ENCODE measurements at places on chromosomes 5 and 9.

- no peak for DNase-seq
Observed at GRCh38 chr9:122371846-122372245, 1.0 kb downstream of the PTGS1 start.

GRCh38 chr9:98045234-98046179 lies 11.0 kb upstream of the NANS start:
- no peak for DNase-seq

GRCh38 chr5:28397502-28397941 lies 1359.1 kb upstream of the CDH9 start:
- no peak for DNase-seq

DNA sequence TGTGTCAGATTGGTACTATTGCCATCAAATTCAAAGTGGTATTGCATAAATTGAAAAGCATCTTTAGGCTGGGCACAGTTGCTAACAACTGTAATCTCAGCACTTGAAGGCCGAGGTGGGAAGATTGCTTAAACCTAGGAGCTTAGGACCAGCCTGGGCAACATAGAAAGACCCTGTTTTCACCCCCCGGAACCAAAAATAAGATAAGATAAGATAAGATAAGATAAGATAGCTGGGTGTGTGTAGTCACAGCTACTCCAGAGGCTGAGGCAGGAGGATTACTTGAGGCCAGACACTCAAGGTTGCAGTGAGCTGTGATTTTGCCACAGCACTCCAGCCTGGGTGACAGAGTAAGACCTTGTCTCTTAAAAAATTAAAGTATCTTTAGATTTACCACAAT lies 297.9 kb upstream of the SEMA6A start:
- DNase-seq: no peak

DNA sequence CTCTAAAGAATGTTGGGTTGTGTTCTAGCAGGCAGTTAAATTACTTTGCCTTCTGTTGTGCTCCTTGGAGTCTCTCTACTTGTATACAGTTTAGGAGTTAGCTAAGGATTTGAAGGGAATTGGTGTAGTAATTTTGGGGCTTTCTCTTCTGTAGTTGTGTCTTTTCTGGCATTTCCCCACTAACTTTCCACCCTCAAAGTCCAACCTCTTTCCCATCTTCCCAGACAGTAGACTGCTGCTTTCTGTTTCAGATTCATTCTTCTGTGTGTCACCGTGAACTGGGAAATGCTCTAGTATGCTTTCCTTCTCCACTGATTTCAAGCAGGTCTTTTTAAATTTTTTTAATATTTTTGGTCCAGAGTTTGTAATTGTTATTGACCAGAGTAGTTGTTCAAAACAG lies 4.5 kb upstream of the ANGPTL2 start:
- no peak for DNase-seq

DNA sequence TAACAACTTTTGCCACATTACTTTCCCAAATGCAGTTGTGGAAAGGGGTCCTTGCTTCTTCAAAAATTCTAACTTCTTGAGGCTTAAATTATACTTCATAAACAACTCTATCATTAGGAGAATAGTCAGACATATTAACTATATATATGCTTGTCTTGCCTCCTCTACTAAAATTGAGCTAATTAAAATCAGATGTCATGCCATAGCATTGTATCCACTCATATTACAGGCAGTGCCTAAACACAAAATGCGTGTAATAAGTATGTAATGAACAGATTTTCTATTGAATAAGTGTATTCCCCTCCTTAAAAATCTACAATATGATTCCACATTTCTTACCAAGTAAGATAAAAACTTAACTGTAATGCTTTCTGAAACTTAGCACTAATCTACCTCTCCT lies 204.5 kb downstream of the PLK2 start:
- no peak for DNase-seq

DNA sequence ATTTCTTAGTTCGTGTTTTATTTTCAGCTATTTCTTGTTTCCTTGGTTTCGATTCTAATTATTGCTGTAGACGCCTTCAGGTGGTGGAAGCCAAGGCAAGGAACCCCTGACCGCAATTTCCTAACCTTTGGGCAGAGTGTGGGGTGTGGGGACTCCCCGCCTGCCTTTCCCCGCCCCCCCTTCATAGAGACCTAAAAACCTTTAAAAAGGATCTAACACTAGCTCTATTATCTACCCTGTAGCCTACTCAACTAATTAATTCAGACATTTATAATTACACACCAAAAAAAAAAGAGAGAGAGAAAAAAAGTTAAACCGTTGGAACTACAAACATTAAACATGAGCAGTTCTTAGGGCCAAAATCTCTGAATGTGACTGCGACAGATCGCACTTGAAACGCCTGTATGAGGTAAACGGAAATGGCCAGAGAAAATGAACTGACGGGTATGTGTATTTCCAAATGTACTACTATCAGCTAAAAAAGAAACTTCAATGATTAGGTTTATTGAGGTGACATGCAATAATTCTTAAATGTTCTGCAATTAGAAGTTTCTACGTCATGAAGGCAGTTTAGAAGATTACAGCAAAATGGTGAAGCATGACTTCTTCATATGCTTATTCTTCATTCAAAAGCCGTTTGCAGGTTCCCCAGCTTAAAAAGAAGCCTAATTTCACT lies 19.0 kb upstream of the FER start:
- no peak for DNase-seq

DNA sequence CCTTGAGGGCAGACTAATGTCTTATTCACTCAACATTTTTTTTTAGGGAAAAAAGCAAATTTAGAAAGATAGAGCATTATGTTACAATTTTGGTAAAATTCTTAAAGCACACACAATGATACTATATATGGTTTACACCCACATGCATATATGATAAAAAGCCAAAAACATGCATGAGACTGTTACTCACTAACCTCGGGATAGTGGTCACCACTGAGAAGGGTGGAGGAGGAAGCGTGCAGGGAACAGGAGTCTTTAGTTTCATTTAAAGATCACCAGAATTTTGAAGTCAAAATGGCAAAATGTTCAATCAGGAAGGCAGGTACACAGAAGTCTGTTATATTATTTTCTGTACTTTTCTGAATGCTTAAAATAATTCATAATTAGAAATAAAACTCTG lies 9.2 kb downstream of the ARL15 start:
- DNase-seq: no peak

- peak; percentile 0 for DNase-seq
Observed at GRCh38 chr5:159003045-159004030, 96.4 kb downstream of the EBF1 start.

DNA sequence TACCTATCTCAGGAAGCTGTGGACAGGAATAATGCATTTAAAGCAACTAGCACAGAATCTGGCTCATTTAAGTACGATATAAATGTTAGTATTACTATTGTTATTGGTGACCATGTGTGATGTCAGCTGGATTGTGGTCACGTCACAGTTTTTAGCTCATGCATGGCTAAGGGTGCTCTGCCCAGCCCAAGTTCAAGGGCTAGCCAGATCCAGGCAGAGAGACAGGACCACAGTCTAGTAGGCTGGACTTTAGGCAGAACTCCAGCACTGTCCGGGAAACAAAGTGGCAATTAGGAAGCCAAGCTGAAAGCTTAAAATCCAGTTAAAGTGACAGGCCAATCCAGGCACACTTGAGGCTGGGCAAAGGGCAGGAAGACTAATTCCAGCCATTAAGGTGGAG lies 273.6 kb downstream of the ADAMTSL1 start:
- no peak for DNase-seq

- DNase-seq: no peak
Observed at GRCh38 chr5:27450607-27451006, 412.2 kb upstream of the CDH9 start.

GRCh38 chr5:61758711-61759110 lies 426.7 kb downstream of the ZSWIM6 start:
- no peak for DNase-seq

GRCh38 chr5:36521838-36522745 lies 84.3 kb upstream of the SLC1A3 start:
- DNase-seq: no peak

DNA sequence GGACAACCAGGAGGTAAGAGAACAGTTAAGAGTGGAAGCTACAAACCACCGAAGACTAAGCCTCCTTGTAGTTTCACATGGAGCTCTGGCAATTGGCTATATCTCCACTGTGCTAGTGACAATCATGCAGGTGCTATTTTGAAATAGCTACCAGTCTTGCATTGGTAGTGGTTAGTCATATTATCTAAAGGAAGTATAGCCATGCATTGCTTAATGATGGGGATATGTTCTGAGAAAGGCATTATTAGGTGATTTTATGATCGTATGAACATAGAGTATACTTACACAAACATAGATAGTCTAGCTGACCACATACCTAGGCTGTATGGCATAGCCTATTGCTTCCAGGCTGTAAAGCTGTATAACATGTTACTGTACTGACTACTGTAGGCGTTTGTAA lies 28.4 kb downstream of the HSDL2 start:
- no peak for DNase-seq

- peak; percentile 43 for DNase-seq
Observed at GRCh38 chr5:92560698-92561401, 1020.2 kb downstream of the NR2F1-AS1 start.

DNA sequence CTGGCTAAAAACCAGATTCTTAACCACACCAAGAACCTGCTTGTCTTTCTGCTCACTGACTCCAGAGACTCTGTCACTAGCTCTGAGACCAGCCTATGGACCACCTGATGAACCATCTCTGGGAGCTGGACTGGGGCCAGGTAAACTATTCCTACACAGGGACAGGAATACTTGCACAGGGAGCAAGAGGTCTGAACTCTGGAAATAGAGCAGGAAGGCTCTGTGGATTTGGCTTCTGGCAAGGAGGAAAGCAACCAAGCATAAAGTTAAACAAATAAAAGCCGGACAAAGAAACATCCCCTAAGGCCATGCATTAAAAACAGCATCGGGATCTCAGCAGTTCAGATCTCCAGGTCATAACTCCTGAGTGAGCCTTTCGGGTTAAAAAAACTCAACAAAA lies 5.6 kb upstream of the SPARC start:
- DNase-seq: no peak

DNA sequence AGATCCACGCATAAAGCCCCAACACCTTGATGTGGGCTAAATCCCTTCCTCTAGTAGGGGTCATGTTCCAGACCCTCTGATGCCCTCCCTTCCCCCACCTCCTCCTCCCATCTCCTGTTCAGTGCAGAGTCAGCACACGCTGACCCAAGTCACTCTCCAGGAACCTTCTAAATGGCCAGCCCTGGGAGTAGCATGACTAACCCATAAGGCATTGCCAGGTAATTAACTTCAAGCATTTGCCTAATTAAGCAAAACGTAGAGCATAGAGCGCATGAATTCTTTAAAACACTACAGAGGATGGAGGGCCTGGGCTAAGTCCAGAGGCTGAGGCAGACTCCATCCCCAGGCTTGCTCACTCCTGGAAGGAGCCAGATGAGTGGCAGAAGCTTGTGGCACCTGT lies 276.3 kb upstream of the MSX2 start:
- no peak for DNase-seq

- DNase-seq: peak; percentile 25
Observed at GRCh38 chr9:1005043-1005667, 28.7 kb downstream of the DMRT3 start.

DNA sequence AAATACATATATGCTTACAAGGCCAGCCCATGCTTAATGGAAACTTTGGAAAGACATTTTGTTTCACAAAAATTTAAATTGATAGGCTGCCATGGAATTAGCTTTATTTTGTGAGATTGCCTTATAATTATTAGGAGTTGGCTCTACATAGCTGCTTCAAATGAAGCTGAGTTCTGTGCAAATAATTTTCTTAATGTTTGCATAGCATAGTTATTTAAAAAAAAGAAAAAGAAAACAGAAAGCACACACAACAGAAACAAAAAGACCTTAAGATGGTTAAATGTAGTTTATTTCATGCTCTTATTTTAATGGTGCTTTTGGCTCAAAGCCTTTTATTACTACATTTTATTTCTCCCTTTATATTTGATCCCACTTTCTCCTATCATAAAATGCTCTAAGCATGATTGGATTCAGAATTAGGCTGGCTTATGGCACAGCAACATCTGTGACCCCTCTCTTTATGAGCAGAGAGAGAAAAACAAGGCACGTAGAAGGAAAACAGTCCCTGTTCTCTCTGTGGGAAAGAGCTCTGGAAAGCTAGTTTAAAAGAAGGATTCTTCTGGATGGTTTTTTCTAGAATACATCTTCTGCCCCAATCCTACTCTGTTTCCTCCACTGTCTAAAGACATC lies 530.5 kb downstream of the NTRK2 start:
- no peak for DNase-seq

DNA sequence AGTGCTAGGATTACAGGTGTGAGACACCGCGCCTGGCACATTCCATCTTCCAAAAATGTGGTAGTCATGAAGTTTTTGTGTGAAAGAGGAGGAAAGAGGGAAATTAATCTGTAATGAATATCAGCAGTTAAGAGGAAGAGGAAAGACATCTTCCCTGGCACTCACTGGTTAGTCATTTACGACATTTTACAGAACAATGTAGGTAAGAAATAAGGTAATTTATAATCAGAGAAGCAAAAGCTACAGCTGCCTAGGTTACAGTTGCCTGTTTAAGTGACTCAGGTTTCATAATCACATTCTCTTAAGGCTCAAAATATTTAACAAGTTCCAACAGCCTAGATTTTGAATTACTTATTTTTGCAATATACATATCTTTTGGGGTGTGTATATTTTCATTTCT lies 26.9 kb downstream of the CNOT6 start:
- no peak for DNase-seq

- DNase-seq: no peak
Observed at GRCh38 chr5:100779669-100780375, 123.3 kb downstream of the ST8SIA4 start.

GRCh38 chr9:137807721-137808703 lies 69.6 kb upstream of the CACNA1B start:
- DNase-seq: no peak

- no peak for DNase-seq
Observed at GRCh38 chr9:110575945-110576344, 3.6 kb downstream of the SVEP1 start.

DNA sequence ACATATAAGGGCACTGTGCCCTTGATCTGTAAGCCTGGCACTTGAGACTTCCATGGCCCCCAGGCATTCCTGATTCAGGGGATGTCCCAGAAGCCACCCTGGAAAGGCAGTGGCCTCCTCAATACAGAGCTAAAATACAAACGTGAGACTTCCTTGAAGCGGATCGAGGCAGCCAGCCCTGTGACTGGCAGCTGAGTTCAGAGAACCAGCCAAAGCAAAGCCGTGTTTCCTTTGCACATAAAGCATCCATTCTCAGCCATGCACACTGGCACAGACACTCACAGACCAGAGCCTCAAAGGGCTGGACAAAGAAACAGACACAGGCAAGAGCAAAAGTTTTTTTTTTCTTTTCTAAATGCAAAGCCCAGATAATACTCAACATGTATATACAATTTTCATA lies 18.8 kb upstream of the CPEB4 start:
- no peak for DNase-seq
